NCI-H1436 (cell line): ENCODE measurements at places on chromosomes 6 and 20.
A peak's percentile ranks its signal among the peaks of the same experiment; 100 is the strongest.

DNA sequence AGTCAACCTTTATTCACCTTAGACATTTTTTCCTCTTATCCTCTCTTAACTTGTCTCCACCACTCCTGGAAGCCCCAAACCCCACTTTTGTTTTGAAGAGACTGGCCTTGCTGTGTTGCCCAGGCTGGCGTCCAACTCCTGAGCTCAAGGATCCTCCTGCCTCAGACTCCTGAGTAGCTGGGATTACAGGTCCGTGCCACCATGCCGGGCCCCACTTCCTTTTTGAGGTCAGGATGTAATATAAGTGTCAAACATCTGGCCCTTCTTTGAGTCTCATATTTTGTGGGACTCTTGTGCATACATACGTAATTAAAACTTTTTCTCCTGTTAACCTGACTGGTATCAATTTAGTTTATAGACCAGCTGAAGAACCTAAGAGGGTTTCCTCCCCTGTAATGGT lies 1.4 kb upstream of the CDK19 start:
- DNase-seq: no peak

DNA sequence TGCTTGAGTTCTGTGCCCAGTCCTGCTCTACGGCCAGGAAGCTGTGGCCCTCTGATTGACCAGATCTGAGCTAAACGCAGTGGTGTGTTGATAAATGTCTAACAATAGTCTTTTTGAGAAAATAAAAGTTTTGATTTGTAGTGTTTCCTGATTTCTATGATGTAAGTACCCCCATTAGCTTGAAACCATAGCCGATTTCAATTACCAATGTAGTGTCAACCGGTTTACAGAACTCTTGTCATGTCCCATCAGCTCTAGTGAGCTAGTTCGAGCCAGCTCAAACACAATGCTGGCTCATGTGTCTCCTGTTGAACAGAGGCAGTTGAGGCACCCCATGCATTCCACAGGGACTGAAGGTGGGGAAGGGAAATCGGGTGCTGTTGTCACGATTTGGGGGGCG lies 56.7 kb upstream of the ZMYND8 start:
- no peak for DNase-seq

GRCh38 chr6:160426136-160426535 lies 78.0 kb downstream of the SLC22A3 start:
- DNase-seq: no peak

- no peak for DNase-seq
Observed at GRCh38 chr6:74892091-74892490, 313.8 kb downstream of the COL12A1 start.

DNA sequence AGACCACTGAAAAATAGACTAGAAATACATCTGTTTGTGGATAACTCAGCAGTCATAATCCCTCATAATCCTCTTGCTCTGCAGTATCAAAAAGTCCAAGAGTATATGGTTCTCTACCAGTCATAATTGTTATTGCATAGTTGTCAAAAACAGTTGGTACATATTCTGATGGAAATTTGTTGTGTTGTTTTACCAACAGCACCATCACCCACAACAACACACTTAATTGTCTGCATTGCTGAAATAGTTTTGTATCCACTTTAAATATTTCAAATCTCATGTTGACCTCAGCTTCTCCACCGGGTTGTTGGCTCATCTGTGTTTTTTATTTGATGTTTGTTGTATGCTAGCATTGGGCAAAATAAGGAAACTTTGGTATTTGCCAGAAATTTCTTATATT lies 39.4 kb downstream of the ITCH start:
- DNase-seq: no peak

GRCh38 chr6:16716321-16716858 lies 44.9 kb downstream of the ATXN1 start:
- no peak for DNase-seq

DNA sequence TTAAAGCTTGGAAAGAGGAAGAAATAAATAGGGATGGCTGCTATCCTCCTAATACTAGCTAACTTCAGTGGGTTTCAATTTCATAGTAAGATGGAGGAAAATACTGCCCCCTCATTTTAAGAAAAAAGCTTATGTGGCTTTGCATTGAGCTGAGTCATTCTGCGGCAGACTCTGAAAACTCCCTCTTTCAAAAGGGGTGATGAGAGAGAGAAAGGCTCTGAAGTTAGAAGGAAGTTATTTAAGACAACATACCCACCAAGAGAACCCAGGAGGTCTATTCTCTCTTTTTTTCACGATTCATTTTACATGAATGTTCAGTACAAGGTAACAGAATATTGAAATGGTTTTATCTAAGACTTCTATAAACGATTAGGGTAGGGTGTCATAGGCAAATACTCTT lies 4.5 kb downstream of the PRDM13 start:
- DNase-seq: no peak

DNA sequence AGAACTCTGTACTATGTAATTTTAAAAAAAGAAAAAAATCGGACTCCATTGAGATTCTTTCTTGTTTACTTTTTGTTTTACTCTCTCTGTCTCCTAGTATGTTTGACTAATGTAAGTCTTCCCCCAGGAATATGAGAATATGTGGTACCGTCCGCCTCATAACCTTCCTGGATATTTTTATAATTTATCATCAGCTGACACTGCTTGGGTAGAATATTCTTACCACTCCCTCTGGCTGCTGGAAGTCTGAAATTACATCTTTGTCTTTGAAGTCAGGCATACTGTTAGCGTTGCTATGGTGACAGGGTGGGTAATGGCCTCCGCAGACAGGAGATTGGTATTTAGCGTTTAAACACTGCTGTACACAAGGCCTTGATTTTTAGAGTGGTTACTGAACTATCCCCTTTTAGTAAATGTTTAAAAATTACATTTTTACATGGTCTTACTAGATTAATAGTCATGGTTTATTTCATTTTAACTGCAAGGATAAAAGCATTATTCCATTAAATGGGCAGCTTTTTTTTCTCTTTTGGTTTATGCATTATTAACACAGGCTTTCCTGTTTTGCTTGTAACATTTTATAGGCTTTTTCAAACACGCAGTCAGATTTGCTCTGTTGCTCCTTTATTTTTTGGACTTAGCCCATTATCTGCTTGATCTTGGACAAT lies 176.4 kb downstream of the ARID1B start:
- DNase-seq: peak; percentile 88

- no peak for DNase-seq
Observed at GRCh38 chr6:24990236-24990845, 54.6 kb upstream of the RIPOR2 start.

- DNase-seq: no peak
Observed at GRCh38 chr6:1864496-1864895, 254.8 kb downstream of the FOXC1 start.

- no peak for DNase-seq
Observed at GRCh38 chr20:62536871-62537401, 61.1 kb upstream of the GATA5 start.

DNA sequence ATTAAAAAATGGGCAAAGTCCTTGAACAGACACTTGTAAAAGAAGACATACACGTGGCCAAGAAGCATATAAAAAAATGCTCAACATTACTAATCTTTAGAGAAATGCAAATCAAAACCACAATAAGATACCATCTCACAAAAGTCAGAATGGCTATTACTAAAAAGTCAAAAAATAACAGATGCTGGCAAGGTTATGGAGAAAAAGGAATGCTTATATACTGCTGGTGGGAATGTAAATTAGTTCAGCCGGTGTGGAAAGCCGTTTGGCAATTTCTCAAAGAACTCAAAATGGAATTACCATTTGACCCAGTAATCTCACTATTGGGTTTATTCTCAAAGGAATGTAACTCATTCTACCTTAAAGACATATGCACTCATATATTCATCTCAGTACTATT lies 166.6 kb downstream of the KHDC1L start:
- DNase-seq: no peak

- DNase-seq: no peak
Observed at GRCh38 chr6:36028088-36028876, 674 bp downstream of the MAPK14 start.

GRCh38 chr6:123420512-123420911 lies 216.2 kb downstream of the TRDN start:
- no peak for DNase-seq

DNA sequence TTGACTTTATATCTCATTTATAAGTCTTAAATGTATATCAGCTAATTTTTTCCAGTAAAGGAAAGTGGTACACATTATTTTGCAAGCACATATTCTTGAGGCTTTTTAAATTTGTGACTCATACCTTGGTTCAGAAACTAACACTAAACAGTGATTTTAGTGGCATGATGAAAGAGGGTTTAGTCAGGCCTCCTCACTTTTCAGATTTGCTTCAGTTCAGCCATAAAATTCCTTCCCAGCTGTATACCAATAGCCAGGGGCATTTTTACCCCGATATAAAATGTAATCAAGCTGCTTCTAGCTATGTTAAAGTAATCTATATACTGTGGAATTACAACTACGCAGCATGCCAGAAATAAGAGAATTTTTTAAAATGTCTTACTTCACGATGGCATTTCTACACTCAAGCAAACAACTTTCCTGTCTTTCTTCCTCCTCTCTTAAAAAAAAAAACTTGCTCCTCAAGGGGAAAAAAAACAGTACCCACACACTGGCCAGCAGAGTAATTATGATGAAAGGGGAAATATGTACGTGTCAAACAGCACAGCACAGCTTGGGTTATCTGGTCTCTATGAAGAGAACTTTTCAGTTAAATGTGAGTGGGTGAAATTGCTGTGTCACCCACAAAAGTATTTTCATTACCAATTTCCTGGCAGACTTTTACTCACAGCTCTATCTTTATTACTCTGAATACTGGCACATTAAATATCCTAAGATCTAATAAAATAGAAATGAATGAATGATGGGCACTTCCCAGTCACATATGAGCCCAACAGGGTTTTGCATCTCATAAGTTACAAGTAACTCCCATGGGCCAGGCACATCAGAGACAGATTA lies 244.8 kb upstream of the TENT5A start:
- DNase-seq: no peak

GRCh38 chr6:16150098-16150497 lies 21.2 kb downstream of the MYLIP start:
- no peak for DNase-seq

- no peak for DNase-seq
Observed at GRCh38 chr6:151060766-151061531, 178.8 kb upstream of the AKAP12 start.

- DNase-seq: no peak
Observed at GRCh38 chr6:142940487-142940886, 4.5 kb downstream of the HIVEP2 start.

GRCh38 chr6:87971605-87972262 lies 75.9 kb upstream of the SPACA1 start:
- no peak for DNase-seq

DNA sequence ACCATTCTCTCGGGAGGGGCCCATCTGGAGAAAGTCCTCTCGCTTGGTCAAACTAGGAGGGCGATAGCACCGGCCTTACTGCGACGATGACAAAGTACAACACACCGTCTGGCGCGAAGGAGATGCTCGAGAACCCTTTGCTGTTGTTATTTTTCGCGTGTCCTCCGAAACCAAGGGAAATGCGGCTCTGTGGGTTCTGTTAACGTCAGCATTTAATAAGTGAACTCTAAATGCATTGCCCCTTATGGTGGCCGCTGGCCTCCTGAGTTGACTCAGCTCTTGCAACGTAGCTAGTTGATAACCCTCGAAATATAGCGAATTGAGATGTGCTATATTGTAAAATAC lies 577 bp upstream of the SCAND1 start:
- no peak for DNase-seq

DNA sequence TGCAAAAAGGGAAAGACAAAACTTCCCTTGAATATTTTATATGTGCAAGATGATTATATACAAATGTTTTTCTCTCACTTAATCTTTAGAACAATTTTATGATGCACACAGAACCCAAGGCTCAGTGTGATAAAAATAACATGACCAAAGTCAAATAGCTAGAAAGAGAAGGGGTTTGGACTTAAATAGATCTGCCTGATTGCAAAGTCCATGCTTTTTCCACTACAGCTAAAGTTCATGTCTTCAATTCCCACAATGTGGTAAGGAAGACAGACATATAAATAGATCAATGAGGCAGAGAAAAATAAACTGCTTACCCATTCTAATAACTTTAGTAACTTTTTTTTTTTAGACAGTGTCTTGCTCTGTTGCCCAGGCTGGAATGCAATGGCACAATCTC lies 143.8 kb downstream of the CDK19 start:
- no peak for DNase-seq

DNA sequence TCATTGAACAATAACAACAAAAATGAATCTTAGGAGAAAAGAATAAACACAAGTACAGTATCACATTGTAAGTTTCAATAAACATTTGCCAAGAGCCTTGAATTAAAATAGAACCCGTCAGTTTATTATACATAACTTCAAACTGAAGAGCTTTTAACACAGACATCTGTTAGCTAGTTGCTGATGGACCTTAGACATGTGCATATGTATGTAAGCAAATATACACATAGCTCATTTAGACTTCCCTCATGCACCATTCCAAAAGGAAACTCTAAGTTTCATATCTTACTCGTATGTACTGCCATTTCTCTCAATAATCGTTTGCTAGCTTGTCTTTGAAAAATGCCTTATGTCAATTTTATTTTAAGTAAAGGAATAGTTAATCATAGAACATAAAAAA lies 235.0 kb downstream of the TENT5A start:
- no peak for DNase-seq

GRCh38 chr20:4613718-4614620 lies 107.7 kb upstream of the PRND start:
- DNase-seq: no peak

DNA sequence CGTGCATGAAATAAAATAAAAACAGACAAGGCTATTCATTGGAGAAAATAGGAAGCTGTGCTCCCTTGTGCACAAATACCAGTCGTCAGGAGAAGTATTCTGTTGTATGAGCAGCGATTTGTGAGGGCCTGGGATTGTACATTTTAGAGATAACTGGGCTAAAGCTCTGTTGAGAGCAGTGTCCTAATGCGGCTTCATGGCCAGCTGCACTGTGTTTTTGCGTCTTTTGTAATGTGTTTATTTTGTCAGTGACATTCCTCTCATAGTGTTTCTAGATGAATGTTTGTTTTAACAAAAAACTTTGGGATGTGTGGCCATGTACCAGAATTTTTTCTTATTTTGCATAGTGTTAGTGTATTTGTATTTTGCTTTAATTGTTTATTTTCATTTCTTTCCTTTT lies 14.8 kb downstream of the ERMARD start:
- no peak for DNase-seq

DNA sequence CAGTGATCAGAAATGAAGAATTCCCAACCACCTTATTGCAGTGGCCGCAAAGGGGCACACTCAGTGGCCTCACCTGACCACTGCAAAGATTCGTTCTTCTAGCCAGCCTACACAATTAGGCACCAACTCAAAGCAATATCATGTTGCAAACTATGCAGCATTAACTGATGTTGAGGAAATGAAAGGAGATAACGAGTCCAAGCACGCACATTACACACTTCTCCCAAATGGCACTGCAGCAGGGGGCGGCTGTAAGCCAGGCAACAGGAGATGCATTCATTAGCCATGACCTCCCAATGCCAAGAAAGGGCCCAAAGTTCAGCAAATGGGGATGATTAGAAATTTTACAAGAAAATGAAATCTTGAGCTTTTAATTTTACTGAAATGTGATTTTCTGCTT lies 39.3 kb downstream of the ATXN1 start:
- DNase-seq: peak; percentile 12
